NCI-H146 (cell line): ENCODE measurements at places on chromosomes 12 and 14.

GRCh38 chr14:96991226-96991625, 194.0 kb downstream of the VRK1 start:
- DNase-seq, result no peak

DNA sequence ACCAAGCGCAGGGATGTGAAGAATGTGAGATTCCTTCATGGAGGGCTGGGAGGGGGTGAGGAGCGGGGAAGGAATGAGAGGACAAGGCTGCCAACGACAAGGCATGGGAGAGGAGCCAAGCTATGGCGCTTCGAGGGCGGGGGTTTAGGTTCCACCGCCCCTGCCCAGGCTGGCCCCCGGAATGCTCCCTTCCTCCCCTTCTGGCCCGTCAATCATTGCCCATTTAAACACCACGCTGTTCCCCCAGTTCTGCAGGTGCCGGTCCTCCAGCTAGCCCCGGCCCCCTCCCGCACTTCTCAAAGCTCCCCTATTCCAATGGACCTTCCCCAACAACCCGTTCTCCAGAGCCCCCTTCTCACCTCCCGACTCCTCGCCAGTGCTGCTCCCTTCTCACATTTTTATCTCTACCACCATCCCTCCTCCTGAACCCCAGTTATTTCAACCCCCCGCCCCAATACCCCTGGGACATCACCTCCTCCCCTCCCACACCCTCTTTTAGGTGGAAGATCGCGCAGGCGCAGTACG, 428 bp downstream of the RNF41 start:
- DNase-seq, result peak; percentile 57

DNA sequence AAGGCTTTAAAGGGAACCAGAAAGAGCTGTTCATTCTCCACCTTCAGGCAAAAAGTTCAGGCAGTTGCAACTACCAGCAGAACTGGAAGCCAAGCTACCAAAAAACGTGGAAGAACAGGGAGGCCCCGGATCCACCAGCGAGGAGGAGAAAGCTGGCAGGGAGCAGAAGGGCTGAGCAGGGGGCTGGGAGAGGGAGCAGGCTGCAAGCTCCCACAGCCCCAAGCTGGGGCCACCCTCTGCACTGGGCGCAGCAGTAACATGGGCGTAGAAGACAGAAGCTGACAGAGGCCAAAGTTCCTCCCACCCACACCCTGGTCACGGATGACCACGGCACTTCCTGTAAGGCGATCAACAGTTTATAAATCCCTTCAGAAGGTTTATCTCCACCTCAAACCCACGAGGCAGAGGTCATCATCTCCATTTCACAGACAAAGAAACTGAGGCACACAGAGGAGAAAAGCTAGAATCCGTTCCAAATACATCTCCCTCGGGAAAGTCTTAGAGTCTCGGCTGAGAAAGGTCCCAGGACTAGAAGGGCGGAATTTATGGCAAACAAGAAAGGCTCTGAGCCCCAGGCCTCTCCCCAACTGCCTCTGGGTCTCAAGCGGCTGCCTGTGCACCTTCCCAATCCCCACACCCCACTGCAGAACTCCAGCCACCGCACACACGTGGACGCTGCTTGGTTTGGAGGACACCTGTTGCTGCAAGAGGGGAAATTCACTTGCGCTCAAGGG, 1.8 kb downstream of the CCDC85C start:
- no peak for DNase-seq

- DNase-seq, result no peak
Measured at GRCh38 chr12:55861871-55862270, 19.1 kb upstream of the MMP19 start.

DNA sequence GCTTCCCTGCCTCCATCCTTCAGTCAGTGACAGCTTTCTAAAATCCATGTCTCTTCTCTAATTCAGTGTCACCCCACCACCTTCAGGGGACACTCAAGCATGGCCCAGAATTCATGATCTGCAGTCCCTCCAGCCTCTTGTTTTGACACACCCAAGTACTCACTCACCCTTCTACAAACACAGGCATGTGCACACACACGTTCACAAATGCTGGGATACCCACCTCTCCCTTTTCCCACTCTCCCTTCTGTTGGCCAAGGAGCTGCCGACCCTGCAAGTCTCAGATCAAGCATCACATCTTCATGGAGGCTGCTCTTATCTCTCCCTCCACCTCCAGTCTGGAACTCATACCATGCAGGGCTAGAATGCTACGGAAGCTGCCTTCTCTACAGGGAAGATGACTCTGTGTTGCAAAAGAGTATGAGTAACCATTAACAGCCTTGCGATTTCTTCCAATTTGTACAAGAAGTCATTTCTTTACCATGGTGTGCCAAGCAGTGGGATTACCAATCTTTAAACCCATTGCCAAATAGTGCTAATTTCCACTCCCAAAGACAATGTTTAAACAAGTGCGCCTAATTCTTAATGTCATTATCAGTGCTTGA, 196.1 kb downstream of the BCL11B start:
- no peak for DNase-seq

GRCh38 chr12:75939016-75939642, 92.4 kb downstream of the PHLDA1 start:
- DNase-seq, result no peak

DNA sequence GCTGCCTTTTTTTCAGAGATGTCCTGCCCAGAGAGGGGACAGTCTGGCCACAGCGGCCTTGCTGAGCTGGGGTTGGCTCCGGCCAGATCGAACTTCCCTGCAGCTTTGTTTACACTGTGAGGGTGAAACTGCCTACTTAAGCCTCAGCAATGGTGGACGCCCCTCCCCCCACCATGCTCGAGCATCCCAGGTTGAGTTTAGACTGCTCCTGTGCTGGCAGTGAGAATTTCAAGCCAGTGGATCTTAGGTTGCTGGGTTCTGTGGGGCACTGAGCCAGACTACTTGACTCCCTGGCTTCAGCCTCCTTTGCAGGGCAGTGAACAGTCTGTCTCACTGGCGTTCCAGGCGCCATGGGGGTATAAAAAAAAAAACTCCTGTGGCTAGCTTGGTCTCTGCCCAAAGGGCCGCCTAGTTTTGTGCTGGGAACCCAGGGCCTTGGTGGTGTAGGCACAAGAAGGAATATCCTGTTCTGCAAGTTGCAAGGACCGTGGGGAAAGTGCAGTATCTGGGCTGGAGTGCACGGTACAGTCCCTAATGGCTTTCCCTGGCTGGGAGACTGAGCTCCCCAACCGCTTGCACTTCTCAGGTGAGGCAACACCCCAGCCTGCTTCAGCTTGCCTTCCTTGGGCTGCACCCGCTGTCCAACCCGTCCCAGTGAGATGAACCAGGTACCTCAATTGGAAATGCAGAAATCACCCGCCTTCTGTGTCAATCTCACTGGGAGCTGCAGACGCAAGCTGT, 79.1 kb downstream of the LRIG3 start:
- DNase-seq, result no peak

DNA sequence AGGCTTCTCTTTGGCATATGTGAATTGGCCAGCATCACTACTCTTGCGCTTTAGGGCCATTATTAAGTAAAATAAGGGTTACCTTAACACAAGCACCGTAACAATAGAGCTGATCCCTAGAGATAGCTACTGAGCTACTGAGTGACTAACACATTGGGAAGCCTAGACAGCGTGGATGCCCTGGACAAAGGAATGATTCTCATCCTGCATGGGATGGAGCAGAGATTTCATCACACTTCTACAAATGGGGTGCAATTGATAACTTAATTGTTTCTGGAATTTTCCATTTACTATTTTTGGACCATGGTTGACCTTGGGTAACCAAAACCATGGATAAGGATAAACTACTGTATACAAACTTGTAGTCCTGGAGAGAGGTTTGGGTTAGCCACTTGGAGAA, 57.1 kb downstream of the FBXO34 start:
- no peak for DNase-seq

GRCh38 chr12:80979816-80980215, 42.1 kb upstream of the LIN7A start:
- DNase-seq, result no peak

DNA sequence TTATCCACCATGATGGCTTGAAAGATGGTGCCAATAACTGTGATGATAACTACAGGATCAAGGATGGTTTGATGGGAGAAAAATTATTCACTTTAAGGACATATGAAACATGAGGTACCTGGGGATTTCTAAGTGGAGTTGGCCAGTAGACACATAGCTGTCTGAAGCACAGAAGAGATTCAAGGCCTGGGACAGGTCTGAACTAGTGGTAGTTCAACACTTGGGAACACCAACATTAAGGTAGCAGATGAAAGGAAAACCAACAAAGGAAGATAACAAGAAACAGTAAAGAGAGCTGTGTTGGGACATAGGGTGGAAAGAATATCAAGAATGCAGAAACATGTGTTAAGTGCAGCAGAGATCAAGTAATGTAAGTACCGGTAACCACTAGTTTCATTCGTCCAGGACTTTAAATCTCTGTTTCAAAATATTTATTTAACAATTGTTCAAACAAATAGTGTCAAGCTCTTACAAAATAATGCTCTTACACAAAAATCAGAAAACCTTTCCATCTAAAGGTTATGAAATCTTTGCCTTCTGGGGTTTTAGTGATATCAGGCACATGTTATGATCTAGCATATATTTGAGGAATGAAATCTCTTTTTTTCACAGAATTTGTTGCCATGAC, 104.7 kb downstream of the ST8SIA1 start:
- DNase-seq, result no peak

DNA sequence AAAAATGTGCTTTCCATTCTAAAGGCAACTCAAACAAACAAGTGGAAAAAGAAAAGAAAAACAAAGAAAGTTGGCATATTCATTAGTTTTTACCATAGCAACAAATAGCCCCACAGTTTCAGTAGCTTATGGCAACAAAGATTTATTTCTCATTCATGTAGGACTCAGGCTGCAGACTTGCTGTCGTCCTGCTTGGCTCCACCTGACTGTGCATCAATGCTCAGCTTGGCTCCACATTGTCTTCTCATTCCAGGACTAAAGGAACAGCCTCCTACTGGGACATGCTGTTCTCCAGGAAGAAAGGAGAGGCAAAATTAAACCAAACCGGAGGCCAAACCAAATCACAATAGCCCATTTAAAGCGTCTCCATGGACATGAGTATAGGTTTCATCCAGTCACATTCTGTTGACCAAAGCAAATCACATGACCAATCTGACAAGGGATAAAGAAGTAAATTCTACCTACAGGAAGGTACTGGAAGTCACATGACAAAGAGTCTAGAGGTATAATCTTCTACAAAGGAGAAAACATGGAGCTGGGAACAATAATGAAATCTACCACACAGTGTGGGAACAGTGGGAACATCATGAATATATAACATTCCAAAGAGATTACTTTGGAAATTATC, 222.5 kb downstream of the PIK3C2G start:
- peak; percentile 17 for DNase-seq

DNA sequence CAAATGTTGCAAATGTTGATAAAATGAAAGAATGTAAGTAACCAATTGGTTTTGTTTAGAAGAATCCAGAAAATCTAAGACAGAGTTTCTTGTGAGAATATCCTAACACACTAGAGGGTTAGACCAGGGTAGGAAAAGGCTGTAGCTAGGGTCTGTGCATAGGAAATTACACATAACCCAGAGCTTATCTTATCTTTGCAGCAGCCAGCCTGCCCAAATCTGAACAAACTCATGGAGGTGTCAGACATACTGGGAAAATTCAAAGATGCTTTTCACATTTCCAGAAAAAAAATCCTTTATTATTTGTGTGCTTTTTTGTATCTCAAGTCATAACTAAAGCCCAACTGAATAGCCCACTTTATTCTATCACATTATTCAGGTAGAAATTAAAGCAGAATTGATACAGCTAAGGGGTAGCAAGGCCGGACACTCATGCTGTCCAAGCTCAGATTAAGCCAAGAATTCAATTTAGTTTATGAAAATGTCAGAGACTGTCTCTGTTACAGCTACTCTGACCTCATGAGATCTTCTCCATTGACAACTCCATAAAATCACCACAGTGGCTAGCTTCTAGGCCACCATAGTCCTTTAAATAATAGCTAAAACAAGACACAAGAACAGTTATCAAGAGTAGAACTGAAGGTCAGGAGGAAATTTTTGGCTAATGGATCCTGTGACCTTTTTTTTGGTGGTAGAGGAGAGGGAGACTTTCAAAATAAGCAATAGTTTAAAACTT, 169.6 kb upstream of the RASSF8 start:
- no peak for DNase-seq

DNA sequence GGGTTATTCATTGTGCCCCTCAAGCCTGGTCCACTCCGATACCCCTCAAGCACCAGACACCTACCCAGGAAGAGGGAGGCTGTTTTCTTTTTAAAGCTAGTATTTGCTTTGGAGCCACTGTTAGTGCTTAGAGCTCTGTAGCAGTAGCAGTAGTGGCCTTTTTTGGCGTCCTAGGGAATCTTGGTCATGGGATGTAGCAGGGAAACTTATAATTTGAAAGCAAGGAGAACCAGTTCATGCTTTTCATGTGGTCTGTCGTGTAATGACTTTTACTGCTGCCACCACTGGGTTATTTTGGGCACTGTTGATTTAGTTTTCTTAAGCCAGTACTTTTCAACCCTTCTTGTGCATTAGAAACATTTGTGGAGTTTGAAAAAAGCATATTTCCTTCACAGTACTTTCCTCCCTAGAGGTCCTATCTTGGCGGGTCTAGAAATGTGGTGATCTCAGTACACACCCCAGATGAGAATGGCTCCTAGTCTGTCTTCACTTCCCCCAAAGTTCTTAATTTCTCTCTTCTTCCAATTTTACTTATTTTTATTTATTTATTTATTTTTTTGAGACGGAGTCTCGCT, 49.7 kb downstream of the MARK3 start:
- no peak for DNase-seq

DNA sequence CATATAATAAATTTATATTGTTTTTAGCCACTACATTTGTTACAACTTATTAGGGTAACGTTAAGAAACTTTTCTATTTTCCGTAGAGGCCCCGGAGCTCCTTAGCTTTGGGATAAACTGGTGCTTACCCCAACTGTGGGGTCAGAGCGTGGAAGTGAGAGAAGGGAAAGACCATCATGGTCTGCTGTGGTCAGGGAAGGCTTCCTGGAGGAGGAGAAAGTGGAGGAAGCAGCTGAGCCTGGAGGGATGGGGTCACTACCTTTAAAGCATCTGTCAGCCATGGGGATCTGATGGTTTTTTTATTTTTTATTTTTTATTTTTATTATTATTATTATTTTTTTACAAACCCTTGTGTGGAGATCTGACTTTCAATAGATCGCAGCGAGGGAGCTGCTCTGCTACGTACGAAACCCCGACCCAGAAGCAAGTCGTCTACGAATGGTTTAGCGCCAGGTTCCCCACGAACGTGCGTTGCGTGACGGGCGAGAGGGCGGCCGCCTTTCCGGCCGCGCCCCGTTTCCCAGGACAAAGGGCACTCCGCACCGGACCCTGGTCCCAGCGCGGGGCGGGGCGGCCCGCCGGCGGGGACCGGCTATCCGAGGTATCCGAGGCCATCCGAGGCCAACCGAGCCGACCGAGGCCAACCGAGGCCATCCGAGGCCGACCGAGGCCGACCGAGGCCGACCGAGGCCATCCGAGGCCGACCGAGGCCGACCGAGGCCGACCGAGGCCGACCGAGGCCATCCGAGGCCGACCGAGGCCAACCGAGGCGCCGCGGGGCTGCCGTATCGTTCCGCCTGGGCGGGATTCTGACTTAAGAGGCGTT, 1101.2 kb upstream of the TMEM132C start:
- DNase-seq, result peak; percentile 70

DNA sequence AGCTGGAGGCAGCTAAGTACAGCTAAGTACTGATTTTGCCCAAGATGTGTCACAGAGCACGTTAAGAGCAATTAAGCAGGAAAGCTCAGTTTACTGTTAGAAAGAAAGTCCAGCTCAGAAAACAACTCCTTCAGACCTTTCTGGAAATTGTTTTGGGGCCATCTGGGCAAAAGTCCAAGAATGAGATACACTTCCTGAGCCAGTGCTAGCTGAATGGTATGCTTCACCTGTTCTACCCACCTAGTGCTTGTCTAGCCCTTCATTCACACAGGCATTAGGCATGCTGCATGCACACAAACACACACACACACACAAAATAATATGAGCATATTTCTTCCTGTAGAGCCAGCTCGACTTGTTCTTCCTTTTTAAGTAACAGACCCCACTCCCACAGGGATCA, 6.6 kb upstream of the IKZF4 start:
- DNase-seq, result no peak
